ENCODE measurements at places on chromosomes 1 and 21.

DNA sequence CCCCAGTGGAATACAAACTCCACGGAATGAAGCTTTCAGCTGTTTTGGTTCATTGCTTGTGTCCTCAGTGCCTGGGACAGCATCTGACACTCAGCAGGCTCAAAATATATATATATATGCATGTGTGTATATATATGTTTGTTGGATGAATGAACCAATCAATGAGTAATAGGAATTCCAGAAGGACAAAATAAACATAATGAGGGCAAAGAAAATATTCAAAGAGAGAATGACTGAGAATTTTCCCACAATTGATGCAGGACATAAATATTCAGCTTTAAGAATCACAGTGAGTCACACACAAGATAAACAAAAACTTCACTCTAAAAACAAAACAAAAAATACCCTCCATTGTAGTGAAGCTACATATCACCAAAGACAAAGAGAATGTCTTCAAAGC lies 64.0 kb downstream of the CHD5 start:
- no peak for DNase-seq

GRCh38 chr1:156592910-156593660 lies 1.5 kb downstream of the NAXE start:
- no peak for DNase-seq

GRCh38 chr1:172914501-172915144 lies 136.1 kb downstream of the TNFSF18 start:
- DNase-seq: no peak

GRCh38 chr1:46166521-46167462 lies 8.1 kb upstream of the TSPAN1 start:
- DNase-seq: peak; percentile 50

DNA sequence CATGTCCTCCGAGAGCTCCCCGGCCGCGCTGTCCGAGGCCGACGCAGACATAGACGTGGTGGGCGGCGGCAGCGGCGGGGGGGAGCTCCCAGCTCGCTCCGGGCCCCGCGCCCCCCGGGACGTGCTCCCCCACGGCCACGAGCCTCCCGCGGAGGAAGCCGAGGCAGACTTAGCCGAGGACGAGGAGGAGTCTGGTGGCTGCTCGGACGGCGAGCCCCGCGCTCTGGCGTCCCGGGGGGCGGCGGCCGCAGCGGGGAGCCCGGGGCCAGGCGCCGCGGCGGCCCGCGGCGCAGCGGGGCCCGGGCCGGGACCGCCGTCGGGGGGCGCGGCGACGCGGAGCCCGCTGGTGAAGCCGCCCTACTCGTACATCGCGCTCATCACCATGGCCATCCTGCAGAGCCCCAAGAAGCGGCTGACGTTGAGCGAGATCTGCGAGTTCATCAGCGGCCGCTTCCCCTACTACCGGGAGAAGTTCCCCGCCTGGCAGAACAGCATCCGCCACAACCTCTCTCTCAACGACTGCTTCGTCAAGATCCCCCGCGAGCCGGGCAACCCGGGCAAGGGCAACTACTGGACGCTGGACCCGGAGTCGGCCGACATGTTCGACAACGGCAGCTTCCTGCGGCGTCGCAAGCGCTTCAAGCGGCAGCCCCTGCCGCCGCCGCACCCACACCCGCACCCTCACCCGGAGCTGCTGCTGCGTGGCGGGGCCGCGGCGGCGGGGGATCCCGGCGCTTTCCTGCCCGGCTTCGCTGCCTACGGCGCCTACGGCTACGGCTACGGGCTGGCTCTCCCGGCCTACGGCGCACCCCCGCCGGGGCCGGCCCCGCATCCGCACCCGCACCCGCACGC lies 547 bp downstream of the FOXD2 start:
- DNase-seq: no peak

- no peak for DNase-seq
Measured at GRCh38 chr1:70628973-70629372, 217.9 kb downstream of the CTH start.

DNA sequence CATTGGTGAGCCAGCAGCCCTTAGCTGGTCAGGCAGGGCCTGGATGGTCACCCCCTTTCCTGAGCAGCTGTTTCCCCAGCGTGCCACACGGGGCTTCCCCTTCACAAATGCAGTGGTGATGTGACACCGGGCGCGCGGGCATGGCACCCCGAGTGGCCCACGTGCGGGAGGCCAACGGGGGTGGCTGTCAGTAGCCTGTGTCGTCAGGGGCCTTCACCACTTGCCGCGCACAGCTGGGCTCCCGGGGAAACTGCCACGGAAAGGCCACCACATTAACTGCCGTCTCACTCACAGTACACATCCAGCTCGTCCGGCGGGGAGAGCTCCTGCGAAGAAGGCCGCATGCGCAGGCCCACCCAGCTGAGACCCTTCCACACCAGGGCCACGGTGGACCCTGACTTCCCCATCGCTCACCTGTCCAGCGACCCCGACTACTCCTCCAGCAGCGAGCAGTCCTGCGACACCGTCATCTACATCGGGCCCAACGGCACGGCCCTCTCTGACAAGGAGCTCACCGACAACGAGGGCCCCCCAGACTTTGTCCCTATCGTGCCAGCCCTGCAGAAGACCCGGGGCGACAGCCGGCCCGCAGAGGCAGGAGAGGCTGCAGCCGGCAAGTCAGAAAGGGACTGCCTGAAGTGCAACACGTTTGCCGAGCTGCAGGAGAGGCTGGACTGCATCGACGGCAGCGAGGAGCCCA lies 530.5 kb downstream of the KIF26B start:
- DNase-seq: no peak

Data from H9 (cell line).